ENCODE measurements at places on chromosomes 6 and 20.

DNA sequence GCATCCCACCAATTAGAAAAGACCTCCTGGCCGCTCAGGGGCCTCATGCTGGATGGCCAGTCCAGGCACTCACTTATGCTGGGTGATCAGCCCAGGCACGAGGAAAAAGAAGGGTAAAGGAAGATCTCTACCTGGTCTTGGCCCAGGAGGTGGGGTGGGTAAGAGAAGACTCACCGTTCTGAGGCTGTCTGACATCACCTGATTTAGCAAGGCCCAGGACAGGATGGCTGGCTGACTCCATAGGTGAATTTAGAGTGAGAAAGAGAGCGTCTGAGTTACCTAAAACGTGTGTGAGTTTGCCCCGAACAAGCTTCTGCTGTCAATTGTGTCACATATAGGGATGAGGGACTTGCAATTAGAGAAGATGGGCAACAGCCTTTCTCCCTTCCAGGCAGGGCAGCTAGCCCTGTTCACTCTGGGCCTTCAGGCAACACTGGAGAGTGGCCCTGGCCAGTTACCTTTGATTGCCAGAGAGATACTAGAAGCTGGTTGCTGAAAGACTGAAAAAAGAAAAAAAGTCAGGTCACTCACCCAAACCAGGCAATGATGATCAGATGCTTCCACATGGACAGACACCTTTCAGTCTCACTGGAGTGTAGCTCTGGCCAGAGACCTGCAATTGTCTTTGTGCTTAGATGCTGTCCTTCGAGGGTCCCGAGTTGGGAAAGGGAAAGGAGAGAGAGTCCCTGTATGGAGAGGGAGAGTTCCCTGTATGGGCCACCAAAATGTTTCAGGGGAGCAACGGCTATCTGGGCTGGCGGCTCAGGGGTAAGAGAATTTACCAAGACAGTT, 35.7 kb upstream of the IER3 start:
- H3K27ac ChIP-seq: peak overlapping the region; percentile 39
- H3K27me3 ChIP-seq: no peaks in the 10 kb centered on the region
- no peaks in the 10 kb centered on the region for H3K36me3 ChIP-seq
- H3K4me3 ChIP-seq: no peak overlapping the region

- H3K4me3 ChIP-seq: no peak overlapping the region
- H3K27me3 ChIP-seq: no peaks in the 10 kb centered on the region
- no peaks in the 10 kb centered on the region for H3K4me1 ChIP-seq
- no peaks in the 10 kb centered on the region for H3K36me3 ChIP-seq
- no peak overlapping the region for H3K27ac ChIP-seq
- DNase-seq: no peak
Observed at GRCh38 chr20:4581838-4582237, 139.9 kb upstream of the PRND start.

- H3K27ac ChIP-seq: no peak overlapping the region
- no peaks in the 10 kb centered on the region for H3K36me3 ChIP-seq
- no peaks in the 10 kb centered on the region for H3K4me1 ChIP-seq
Observed at GRCh38 chr20:18265441-18265840, 22.9 kb upstream of the ZNF133 start.

GRCh38 chr6:83872386-83873118, 13.1 kb downstream of the CYB5R4 start:
- H3K36me3 ChIP-seq: no peaks in the 10 kb centered on the region
- no peak for DNase-seq

DNA sequence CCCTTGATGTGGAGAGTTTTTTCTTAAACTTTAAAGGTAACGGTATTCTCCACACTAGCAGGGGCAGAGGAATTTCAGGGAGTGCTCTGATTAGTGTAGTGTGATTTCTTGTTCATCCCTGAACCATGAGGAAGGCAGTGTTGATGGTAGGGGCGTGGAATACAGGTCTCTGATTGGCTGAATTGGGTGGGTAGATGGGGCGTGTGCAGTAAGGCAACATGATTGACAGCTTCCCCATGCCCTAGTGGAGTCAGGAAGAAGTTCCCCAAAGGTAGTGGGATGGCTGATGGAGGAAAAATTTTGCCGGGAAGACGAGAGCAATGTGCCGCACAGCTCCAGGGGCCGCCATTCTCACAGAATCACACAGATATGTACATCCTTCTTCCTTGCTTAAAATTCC, 97.4 kb upstream of the SALL4 start:
- no peak for DNase-seq
- H3K36me3 ChIP-seq: no peaks in the 10 kb centered on the region
- no peaks in the 10 kb centered on the region for H3K27me3 ChIP-seq
- H3K4me1 ChIP-seq: no peaks in the 10 kb centered on the region

DNA sequence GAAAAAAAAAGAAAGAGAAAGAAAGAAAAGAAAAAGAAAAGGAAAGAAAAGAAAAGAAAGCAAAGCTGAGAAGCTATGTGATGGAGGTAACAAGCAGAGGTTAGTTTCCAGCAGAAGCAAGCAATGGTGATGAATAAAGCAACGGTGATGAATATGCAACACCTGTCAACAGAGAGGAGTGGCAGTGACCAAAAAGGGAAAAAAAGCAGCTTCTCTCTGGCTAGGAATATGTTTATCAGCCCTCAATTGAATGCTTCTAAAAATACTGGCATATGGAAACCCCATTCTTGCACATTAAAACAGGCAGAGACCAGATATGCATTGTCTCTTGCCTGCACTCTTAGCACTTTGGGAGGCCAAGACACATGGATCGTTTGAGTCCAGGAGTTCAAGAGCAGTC, 100.9 kb downstream of the GJA1 start:
- no peak overlapping the region for H3K27ac ChIP-seq
- H3K4me1 ChIP-seq: no peaks in the 10 kb centered on the region
- DNase-seq: no peak
- H3K36me3 ChIP-seq: no peaks in the 10 kb centered on the region
- H3K27me3 ChIP-seq: no peaks in the 10 kb centered on the region
- no peak overlapping the region for H3K4me3 ChIP-seq

- H3K4me3 ChIP-seq: no peak overlapping the region
- no peak for DNase-seq
- no peak overlapping the region for H3K27ac ChIP-seq
- H3K27me3 ChIP-seq: no peaks in the 10 kb centered on the region
- H3K4me1 ChIP-seq: no peaks in the 10 kb centered on the region
Observed at GRCh38 chr6:12026833-12027232, 14.7 kb downstream of the HIVEP1 start.

GRCh38 chr6:33112148-33112547, 36.4 kb downstream of the HLA-DPB1 start:
- no peaks in the 10 kb centered on the region for H3K36me3 ChIP-seq
- peak; percentile 50 for DNase-seq
- no peaks in the 10 kb centered on the region for H3K4me1 ChIP-seq

- H3K27ac ChIP-seq: no peak overlapping the region
- no peaks in the 10 kb centered on the region for H3K4me1 ChIP-seq
- H3K27me3 ChIP-seq: no peaks in the 10 kb centered on the region
- H3K4me3 ChIP-seq: no peak overlapping the region
- no peak for DNase-seq
- no peaks in the 10 kb centered on the region for H3K36me3 ChIP-seq
Observed at GRCh38 chr6:122694602-122695001, 84.4 kb downstream of the PKIB start.

DNA sequence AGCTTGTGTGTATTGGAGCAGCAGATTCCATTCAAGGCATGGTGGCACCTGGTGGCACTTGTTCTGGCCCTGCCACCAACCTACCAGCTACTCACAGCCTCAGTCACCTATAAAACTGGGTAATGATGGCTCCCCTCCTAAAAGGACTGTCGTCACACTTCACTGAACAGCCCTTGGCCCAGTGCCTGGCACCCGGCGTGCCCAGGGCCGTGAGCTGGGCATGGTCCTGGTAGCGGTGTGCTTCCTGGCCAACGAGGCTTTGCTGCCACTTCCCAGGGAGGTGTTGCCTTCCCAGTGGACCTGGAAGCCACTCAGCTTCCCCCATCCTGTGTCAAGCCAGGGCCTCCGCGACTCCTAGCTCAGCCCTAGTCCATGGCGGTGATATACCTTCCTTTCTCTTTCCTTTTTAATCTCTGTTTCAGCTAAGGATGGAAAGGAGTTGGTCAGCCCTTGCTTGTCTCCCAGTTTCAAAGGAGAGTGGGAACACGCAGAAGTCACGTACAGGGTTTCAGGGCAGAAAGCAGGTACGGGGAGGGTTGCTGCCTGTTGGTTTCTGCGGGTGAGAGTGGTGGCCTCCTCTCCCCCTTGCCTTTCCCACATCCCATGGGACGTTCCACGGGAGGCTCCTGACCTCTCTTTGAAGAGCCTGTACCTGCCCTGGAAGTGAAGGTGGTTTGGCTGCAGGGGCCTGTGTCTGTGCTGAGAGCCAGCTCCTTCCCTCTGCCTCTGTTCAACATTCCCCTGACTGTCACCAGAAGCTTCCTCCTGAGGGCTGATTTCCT, 25.5 kb downstream of the ENTPD6 start:
- no peaks in the 10 kb centered on the region for H3K27me3 ChIP-seq
- H3K36me3 ChIP-seq: no peaks in the 10 kb centered on the region
- no peak overlapping the region for H3K27ac ChIP-seq
- H3K4me3 ChIP-seq: no peak overlapping the region

GRCh38 chr6:87741001-87741650, 39.1 kb upstream of the AKIRIN2 start:
- no peaks in the 10 kb centered on the region for H3K4me1 ChIP-seq
- H3K27me3 ChIP-seq: no peaks in the 10 kb centered on the region

GRCh38 chr6:705047-705446, 12.1 kb upstream of the EXOC2 start:
- H3K27me3 ChIP-seq: no peaks in the 10 kb centered on the region
- no peak overlapping the region for H3K27ac ChIP-seq
- no peak for DNase-seq

- no peak for DNase-seq
- no peaks in the 10 kb centered on the region for H3K36me3 ChIP-seq
- H3K27me3 ChIP-seq: no peaks in the 10 kb centered on the region
- H3K27ac ChIP-seq: no peak overlapping the region
Observed at GRCh38 chr6:136502786-136503185, 47.4 kb downstream of the MAP7 start.

DNA sequence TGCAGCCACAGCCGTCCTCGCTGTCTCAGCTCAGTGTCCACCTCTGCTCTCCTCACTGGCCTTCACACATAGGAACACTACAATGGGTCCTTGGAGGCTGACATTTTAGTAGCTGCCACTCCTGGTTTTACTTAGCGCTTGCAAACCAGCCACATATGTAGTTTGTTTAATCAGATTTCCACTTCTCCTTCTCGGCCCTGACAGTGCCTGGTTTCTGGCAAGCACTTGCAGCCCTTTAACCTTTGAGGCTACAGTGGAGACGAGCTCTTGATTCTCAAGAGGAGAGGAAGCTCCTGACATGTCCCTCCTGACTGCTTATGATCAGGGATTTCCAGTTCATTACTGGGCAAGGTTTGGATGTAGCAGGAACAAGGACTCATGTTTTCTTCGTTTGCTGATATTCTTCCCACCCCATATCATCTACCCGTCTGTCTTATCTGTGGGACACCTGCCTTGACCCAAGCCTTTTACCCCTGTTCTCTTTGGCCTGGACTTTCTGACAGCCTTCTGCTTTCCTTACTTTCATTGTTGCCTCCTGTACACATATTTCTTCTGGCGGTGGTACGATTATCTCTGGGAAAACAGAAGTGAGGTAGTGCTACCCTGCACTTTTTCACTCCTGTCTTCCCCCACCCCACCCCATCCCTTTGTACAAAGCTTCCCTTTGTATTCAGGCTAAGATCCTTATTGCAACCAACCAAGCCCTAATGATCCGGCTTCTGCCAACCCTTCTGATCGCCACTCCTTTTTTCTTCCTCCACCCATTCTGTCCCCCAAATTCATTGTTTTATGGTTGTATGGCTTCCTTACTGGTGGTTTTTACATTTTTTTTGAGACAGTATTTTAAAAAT, 31.2 kb downstream of the CEP43 start:
- no peak for DNase-seq
- no peak overlapping the region for H3K27ac ChIP-seq
- H3K27me3 ChIP-seq: no peaks in the 10 kb centered on the region
- H3K4me3 ChIP-seq: no peak overlapping the region

- H3K27ac ChIP-seq: no peak overlapping the region
- DNase-seq: no peak
- H3K4me1 ChIP-seq: no peaks in the 10 kb centered on the region
- H3K36me3 ChIP-seq: no peaks in the 10 kb centered on the region
Observed at GRCh38 chr20:2164966-2165365, 63.3 kb downstream of the STK35 start.

Measured in Peyer's patch (tissue), 4 donors.